ENCODE measurements at places on chromosomes 12 and 14. TPM values are rescaled to one million over a fixed set of nuclear protein-coding genes. Genes with fewer than 3 reads are reported as not detected.

Gene TAS2R46
- not detected for polyA plus RNA-seq

Gene LPAR5
- 0.86 TPM for polyA plus RNA-seq

Gene PZP
- 0.36 TPM for polyA plus RNA-seq

Gene KLHL33
- polyA plus RNA-seq: 0.68 TPM

Gene PARPBP
- polyA plus RNA-seq: 0.43 TPM
